ENCODE measurements at places on chromosomes 1 and 21. TPM values are rescaled to one million over a fixed set of nuclear protein-coding genes. Genes with fewer than 3 reads are reported as not detected.

PTPN7 gene
- polyA plus RNA-seq: not detected

GRCh38 chr1:165773324-165773965 is 4.8 kb upstream of the TMCO1 start:
- H3K36me3 ChIP-seq: peaks cover 5% of the 10 kb centered on the region
- peaks cover 23% of the 10 kb centered on the region for H3K4me1 ChIP-seq
- H3K27me3 ChIP-seq: no peaks in the 10 kb centered on the region
- peak overlapping the region; percentile 52 for H3K27ac ChIP-seq
- H3K4me3 ChIP-seq: no peak overlapping the region
- DNase-seq: peak; percentile 65

- no peak overlapping the region for H3K4me3 ChIP-seq
- H3K4me1 ChIP-seq: no peaks in the 10 kb centered on the region
- no peak for DNase-seq
- no peak overlapping the region for H3K27ac ChIP-seq
Observed at GRCh38 chr1:26027716-26028489, 6.3 kb downstream of the EXTL1 start.

DNA sequence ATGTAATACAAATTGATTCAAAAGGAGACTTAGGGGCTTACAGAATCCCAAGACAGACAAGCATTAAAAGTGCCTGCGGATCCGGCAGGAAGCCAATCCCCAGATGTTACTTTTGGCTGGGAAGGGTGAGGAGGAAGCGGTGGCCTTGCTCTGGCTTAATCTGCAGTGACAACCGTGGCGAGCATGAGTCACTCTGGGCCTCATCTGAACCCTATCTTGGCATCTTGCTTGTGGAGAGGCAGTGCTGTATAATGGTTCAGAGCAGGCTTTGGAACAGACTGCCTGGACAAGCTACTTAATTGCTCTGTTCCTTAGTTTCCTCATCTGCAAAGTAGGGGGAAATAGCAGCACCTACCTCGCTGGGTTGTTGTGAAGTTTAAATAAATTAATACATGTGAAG is 74.1 kb downstream of the XCL2 start:
- no peaks in the 10 kb centered on the region for H3K27me3 ChIP-seq
- no peak overlapping the region for H3K27ac ChIP-seq
- H3K4me3 ChIP-seq: no peak overlapping the region

- peaks cover 32% of the 10 kb centered on the region for H3K4me1 ChIP-seq
- H3K27me3 ChIP-seq: no peaks in the 10 kb centered on the region
- no peak overlapping the region for H3K27ac ChIP-seq
- no peaks in the 10 kb centered on the region for H3K36me3 ChIP-seq
Observed at GRCh38 chr1:59678040-59678439, 136.7 kb upstream of the HOOK1 start.

KRTAP13-2 gene
- polyA plus RNA-seq: not detected

MR1 gene
- polyA plus RNA-seq: 24.0 TPM

- peaks cover 4% of the 10 kb centered on the region for H3K27me3 ChIP-seq
- DNase-seq: no peak
- no peak overlapping the region for H3K27ac ChIP-seq
- peaks cover 10% of the 10 kb centered on the region for H3K4me1 ChIP-seq
- no peak overlapping the region for H3K4me3 ChIP-seq
- H3K36me3 ChIP-seq: no peaks in the 10 kb centered on the region
Observed at GRCh38 chr1:43344267-43344850, 6.7 kb downstream of the MPL start.

SAMD11 gene
- polyA plus RNA-seq: 0.03 TPM

GRCh38 chr1:28439320-28439719 is 66.5 kb upstream of the RCC1 start:
- no peaks in the 10 kb centered on the region for H3K27me3 ChIP-seq
- no peak for DNase-seq

TDRD5 gene
- not detected for polyA plus RNA-seq

DNA sequence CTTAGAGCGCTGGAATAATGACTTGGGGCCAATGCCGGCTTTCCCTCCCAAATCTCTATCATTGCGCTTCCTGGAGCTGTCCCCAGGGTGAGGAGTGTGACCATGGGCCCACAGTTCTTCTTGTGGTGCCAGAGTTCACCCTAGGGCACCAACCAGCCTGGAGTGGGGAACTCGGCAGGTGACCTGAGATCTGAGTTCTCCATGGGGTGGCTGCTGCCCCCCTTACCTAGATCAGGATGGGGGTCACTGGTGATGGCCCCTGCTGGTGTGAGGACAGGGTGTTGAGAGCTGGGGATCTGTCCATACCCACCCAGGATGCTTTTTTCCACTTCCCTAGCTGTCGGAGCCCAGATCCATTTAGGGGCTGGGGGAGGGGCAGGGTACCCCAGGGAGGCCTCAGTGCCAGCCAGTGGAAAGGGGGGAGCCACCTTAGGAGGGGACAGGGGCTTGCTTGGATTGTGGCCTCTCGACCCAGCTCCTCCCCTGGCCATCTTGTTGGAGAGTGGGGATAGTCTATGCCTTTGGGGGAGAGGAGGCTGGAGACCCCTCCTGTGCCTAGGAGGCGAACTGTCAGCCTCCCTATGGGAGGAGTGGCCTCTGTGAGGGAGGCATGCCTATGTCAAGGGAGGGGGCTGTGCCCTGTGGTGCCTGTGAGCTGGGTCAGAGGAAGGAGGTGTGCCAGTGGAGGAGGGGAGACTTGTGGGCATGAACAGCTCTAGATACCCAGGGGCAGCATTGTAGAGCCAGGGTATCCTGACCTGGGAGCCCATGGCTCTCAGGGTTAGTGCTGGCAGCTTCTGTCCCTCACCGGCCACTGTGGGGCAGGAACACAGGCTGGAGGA is 1.7 kb downstream of the FOXO6 start:
- DNase-seq: no peak
- peaks cover 58% of the 10 kb centered on the region for H3K27me3 ChIP-seq
- H3K4me1 ChIP-seq: peaks cover 32% of the 10 kb centered on the region
- H3K36me3 ChIP-seq: no peaks in the 10 kb centered on the region

GRCh38 chr1:48005253-48006117 is 8.3 kb upstream of the TRABD2B start:
- DNase-seq: no peak
- H3K4me3 ChIP-seq: no peak overlapping the region
- no peak overlapping the region for H3K27ac ChIP-seq
- H3K4me1 ChIP-seq: peaks cover 11% of the 10 kb centered on the region

GRCh38 chr21:45320261-45321025 is 32.7 kb upstream of the POFUT2 start:
- no peak overlapping the region for H3K27ac ChIP-seq
- peaks cover 30% of the 10 kb centered on the region for H3K27me3 ChIP-seq
- no peak for DNase-seq
- H3K4me3 ChIP-seq: no peak overlapping the region
- no peaks in the 10 kb centered on the region for H3K36me3 ChIP-seq

Measured in keratinocyte (primary cell).